ENCODE measurements at places on chromosomes 16 and 17.

DNA sequence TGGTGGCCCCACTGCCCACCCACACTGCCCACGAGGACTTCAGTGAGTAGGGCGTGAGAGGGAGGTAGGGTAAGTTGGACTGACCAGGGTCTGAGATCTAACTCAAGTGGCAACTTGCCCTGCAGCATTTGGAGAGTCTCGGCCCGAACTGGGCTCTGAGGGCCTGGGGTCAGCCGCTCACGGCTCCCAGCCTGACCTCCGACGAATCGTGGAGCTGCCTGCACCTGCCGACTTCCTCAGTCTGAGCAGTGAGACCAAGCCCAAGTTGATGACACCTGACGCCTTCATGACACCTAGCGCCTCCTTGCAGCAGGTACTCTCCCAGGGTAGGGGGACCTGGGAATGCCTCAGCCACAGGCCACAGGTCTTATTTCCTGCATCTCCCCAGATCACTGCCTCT is 5.2 kb upstream of the NRN1L start:
- no peak for DNase-seq

GRCh38 chr17:7211491-7212273 is 8.0 kb downstream of the DLG4 start:
- DNase-seq: no peak

DNA sequence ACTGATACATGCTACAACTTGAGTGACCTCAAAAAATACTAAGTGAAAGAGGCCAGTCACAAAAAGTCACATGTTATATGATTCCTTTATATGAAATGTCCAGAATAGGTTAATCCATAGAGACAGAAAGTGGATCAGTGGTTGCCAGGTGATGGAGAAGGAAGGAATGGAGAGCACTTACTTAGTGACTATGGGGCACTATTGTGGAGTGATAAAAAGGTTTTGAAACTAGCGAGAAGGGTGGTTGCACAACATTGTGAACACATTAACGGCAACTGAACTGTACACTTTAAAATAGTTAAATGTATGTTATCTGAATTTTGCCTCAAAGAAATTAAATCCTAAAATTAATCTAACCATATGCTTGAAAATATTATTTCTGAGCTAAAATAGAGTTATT is 25.9 kb downstream of the AMFR start:
- DNase-seq: no peak

- DNase-seq: no peak
These were observed 13.6 kb downstream of the VASN start for GRCh38 chr16:4385066-4385788.

DNA sequence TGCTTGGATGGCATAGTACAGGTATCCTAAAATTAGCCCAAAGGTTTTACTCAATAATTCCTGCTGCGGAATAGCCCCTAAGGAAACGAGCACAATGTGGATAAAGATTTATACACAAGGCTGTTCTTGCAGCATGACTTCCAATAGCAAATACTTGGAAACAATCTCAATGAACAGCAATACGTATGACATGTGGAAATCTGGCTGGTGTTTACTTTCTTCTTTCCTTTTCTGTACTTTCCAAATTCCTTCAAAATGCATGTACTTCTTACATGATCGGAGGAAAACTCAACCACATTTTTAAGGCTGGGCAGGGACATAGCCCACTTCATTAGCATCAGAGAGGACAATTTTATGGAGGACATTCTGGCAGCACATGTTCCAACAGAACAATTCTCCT is 86.6 kb downstream of the C16orf95 start:
- no peak for DNase-seq

DNA sequence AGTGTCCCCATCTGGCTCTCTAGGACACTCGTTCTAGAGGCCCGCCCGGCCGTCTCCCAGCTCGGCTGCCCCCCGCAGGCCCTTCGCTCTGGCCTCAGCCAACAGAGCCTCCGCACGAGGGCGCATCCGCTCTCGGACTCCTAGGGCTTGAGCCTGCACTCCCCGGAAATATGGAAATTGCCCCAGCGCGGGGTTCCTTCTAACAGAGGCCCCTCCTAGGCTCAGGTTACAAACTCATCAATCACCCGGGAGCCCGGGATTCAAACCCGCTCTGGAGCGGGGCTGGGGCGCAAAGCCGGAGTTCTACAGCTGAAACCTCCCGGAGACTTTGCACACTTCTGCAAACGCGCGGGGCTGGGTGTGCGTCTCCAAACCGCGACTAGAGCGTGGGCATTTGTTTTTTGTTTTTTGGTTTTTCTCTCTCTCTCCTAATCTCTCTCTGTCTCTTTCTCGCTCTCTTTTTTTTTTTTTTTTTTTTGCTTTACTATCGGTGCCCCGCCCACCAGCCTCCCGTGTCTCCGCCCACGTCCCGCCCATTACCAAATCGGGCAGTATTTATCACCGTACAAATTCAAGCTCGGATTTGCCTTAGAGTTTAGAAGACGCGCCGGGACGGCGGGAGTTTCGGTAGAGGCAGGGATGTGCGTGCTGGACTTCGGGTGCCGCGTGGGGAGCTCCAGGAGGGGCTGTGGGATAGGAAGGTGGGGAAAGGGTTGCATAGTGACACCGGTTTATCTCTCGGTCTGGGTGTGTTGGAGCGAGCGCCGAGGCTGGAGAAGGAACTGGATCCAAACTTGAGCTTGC is 2.4 kb upstream of the FOXL1 start:
- DNase-seq: peak; percentile 47
